Endothelial cell of umbilical vein (primary cell): ENCODE measurements at places on chromosomes 12 and 14.

GRCh38 chr12:90729736-90730135 lies 225.2 kb downstream of the CCER1 start:
- H3K4me3 ChIP-seq: no peak overlapping the region
- H3K36me3 ChIP-seq: no peaks in the 10 kb centered on the region
- H3K4me1 ChIP-seq: no peaks in the 10 kb centered on the region
- no peak overlapping the region for H3K27ac ChIP-seq
- H3K27me3 ChIP-seq: no peaks in the 10 kb centered on the region

DNA sequence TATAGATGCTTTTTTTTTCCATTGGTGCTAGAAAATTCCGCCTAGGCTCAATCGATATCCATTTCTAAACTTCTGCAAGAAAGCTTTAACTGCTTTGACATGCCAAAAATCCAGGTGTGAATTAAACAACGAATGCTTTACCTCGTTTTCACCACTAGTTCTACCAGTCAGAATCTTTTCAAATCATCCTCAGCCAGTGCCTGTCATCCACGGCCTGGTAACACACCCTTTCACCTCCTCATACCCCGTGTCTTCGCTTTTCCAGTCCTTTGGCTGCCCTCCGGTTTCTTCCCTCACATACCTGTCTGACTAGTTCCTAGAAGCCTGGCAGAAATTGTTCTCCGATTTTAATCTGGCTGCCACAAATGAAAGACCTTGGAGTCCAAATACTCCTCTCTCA lies 1.4 kb upstream of the PHC1 start:
- no peaks in the 10 kb centered on the region for H3K36me3 ChIP-seq
- H3K4me1 ChIP-seq: peaks cover 18% of the 10 kb centered on the region
- H3K27ac ChIP-seq: no peak overlapping the region
- no peaks in the 10 kb centered on the region for H3K27me3 ChIP-seq

DNA sequence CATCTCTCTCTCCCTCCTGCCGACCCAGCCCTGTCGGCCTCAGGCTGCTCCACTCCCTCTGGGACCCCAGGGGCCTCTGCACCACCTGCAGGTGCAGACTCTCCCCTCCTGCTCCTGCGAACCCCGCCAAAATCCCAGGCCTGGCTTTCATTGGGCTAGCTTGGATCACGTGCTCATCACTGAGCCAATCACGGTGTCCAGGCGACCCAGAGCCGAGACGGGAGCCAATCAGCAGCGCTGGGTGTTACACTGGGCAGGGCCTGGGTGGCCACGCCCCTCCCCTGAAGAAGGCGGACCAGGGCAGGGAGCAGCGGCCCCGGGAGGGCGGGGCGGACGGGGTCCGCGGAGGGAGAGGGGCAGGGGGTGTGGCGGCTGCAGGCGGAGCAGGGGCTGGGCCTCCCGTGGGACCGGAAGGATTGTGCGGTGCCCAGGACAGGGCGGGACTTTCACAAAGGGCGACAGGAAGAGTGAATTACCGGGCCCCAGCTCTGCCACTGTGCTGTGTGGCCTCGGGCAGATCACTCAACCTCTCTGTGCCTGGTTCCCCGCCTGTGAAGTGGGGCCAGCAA lies 66.6 kb upstream of the FBRSL1 start:
- DNase-seq: no peak
- no peak overlapping the region for H3K27ac ChIP-seq
- no peaks in the 10 kb centered on the region for H3K36me3 ChIP-seq
- H3K4me1 ChIP-seq: no peaks in the 10 kb centered on the region

- H3K4me1 ChIP-seq: peaks cover 7% of the 10 kb centered on the region
- DNase-seq: no peak
- H3K36me3 ChIP-seq: no peaks in the 10 kb centered on the region
- H3K27me3 ChIP-seq: no peaks in the 10 kb centered on the region
Measured at GRCh38 chr12:89215196-89215595, 137.1 kb downstream of the DUSP6 start.

DNA sequence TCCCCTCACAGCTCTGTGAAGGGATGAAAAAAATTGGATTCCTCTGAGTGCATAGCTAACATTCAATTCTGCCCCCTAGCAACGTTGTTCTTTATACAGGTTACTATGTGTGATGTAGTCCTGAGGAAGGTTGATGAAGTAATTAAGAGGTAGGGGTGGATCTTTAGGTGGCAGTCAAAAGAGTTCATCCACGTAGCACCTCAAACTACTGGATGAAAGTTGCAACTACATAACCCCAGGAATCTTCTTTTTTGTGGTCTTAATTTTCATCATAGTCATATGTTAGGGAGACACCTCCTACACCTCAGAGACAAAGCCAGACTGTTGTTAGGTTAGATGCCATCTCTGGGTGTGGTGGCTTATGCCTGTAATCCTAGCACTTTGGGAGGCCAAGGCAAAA lies 10.2 kb upstream of the NFE2 start:
- no peak for DNase-seq
- H3K36me3 ChIP-seq: no peaks in the 10 kb centered on the region
- no peaks in the 10 kb centered on the region for H3K4me1 ChIP-seq
- no peak overlapping the region for H3K4me3 ChIP-seq
- peaks cover 2% of the 10 kb centered on the region for H3K27me3 ChIP-seq

- H3K36me3 ChIP-seq: no peaks in the 10 kb centered on the region
- H3K4me3 ChIP-seq: no peak overlapping the region
- H3K4me1 ChIP-seq: no peaks in the 10 kb centered on the region
- no peaks in the 10 kb centered on the region for H3K27me3 ChIP-seq
Measured at GRCh38 chr12:115660211-115660805, 617.2 kb downstream of the MED13L start.

DNA sequence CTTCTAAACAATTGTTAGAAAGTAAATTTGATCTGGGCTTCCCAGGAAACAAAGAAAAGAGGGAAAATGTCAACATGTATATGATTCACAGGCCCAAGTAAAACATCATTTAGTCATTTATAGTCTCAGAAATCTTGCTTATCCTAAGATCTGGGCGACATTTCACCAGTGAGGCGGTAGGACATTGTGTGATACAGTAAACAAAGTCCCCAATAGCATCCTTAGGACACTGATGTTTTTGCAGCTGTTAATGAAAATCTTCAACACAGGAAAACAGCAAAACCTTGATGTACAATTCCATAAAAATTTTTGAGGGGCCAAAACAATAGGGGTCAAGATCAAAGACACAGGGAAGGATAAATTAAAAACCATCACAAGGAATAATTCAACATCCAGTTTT lies 20.2 kb downstream of the LMO3 start:
- no peak overlapping the region for H3K27ac ChIP-seq
- no peaks in the 10 kb centered on the region for H3K36me3 ChIP-seq
- no peaks in the 10 kb centered on the region for H3K4me1 ChIP-seq
- no peak for DNase-seq
- no peak overlapping the region for H3K4me3 ChIP-seq

DNA sequence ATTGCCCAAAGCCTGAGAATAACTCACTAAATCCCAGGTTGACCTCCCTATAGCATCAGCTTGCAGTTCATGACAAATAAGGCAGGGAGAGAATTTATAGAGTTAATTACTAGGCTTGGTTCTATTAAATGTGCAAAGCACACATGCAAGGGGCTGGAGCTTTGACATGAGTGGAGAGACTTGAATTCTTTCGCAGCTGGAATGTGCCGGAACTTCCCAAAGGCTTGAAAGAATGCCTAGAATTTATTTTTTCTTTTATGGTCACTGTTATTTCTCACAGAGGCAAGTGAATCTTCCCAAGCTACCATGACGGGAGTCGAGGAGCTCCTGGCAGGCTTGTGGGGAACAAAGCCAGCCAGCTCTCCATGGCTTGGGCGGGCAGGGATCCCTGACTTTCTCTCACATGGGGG lies 95.5 kb upstream of the USP44 start:
- H3K4me3 ChIP-seq: no peak overlapping the region
- H3K4me1 ChIP-seq: no peaks in the 10 kb centered on the region
- H3K36me3 ChIP-seq: no peaks in the 10 kb centered on the region
- no peak overlapping the region for H3K27ac ChIP-seq
- DNase-seq: peak; percentile 56

DNA sequence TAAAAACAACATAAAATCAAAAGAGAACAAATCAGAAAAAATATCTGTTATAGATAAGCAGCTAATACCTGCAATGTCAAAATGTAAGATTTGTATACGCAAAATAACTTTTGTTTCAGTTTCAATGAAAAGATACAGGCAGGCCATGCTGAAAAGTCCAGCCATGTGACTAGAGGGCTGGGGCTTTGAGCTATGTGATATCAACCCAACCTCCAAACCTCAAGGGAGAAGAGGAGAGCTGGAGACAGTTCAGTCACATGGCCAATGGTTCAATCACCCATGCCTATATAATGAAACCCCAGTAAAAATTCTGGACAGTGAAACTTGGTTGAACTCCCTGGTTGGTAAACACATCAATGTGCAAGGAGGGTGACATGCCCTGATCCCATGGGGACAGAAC lies 5.3 kb downstream of the COX16 start:
- DNase-seq: no peak
- no peaks in the 10 kb centered on the region for H3K27me3 ChIP-seq
- H3K36me3 ChIP-seq: no peaks in the 10 kb centered on the region
- H3K27ac ChIP-seq: no peak overlapping the region
- H3K4me3 ChIP-seq: no peak overlapping the region

GRCh38 chr12:94817695-94818075 lies 167.3 kb upstream of the TMCC3 start:
- H3K4me1 ChIP-seq: no peaks in the 10 kb centered on the region
- no peak overlapping the region for H3K27ac ChIP-seq
- no peak for DNase-seq
- no peaks in the 10 kb centered on the region for H3K36me3 ChIP-seq
- H3K4me3 ChIP-seq: no peak overlapping the region

GRCh38 chr14:84814391-84814790 lies 715.6 kb upstream of the FLRT2 start:
- H3K27me3 ChIP-seq: no peaks in the 10 kb centered on the region
- no peak overlapping the region for H3K4me3 ChIP-seq
- no peak overlapping the region for H3K27ac ChIP-seq
- H3K36me3 ChIP-seq: no peaks in the 10 kb centered on the region

DNA sequence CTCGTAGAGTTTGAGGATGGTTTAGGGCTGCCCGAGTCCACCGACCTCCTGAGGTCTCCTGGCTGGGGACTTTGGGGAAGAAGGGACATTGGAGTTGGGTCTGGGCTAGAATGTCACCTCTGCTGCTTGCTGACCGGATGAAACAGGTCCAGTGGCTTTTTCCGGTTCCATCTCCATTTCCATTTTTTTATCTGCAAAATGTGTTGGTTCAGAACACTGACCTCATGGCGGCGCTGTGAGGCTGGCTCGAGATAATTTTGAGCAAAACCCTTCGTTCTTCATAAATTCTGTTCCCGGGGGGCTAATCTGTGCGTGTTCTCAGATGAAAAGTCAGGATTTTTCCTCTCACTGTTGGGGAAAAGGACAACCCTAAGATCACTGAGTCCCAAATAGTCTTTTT lies 11.7 kb upstream of the MYL2 start:
- H3K27me3 ChIP-seq: no peaks in the 10 kb centered on the region
- no peaks in the 10 kb centered on the region for H3K36me3 ChIP-seq
- no peak overlapping the region for H3K4me3 ChIP-seq

DNA sequence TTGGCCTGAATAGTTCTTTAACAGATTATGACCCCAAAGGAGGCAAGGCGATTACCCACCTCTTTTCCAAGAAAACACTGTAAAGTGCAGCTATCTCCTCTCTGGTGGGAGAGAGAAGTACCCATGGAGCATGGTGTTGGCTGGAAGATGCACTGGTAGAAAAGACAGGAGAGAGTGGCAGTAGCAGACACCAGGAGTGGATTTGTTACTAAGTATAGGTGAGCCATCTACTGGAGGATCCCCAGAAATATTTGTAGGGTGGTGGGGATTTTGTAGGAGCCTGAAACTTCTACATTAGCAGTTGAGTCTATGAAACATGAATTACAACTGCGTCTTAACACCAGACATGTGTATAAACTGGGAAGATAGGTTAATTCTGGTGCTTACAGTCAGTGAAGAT lies 148.0 kb downstream of the SLC38A4 start:
- no peak overlapping the region for H3K4me3 ChIP-seq
- DNase-seq: peak; percentile 41
- no peaks in the 10 kb centered on the region for H3K4me1 ChIP-seq

DNA sequence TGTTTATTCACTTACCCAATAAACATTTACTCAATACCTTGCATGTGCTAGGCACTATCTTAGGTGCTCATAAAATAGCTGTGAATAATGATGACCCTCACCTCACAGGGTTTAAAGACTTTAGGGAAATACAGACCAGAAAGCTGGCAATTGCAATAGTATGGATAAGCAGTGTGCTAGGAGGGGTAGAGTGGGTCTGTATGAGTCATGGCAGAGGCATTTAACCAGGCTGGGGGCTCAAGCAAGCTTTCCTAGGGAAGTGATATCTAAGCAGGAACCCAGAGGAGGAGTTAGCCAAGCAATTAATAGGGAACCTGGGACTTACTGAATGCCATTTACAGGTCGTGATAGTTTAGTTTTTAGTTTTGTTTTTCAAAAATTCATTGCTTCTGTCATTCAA lies 123.9 kb upstream of the CCDC198 start:
- H3K4me3 ChIP-seq: no peak overlapping the region
- no peak for DNase-seq
- no peaks in the 10 kb centered on the region for H3K4me1 ChIP-seq
- H3K36me3 ChIP-seq: no peaks in the 10 kb centered on the region

GRCh38 chr12:1814266-1814665 lies 6.1 kb upstream of the LRTM2 start:
- no peak for DNase-seq
- H3K27ac ChIP-seq: no peak overlapping the region
- H3K36me3 ChIP-seq: no peaks in the 10 kb centered on the region
- no peak overlapping the region for H3K4me3 ChIP-seq

DNA sequence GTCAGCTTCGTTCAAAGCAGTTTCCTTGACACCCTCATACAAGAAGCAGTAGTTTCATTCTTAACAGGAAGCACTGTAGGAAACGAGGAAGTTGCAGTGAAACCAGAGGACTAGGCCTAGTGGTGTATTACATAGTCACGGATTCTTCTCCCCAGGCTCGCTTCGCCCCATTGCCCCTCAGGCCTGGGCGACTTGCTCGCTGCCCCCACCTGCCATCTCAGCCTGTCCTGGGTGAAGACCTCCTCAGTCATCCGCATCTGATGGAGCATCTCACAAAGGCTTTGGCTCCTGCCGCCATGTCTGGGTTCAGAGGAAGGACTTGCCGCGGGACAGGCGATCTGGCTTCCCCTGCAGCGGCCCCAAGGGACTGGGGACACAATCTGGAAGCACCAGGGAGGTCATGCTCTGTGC lies 93.5 kb downstream of the LMNTD1 start:
- no peak for DNase-seq
- H3K4me1 ChIP-seq: peaks cover 19% of the 10 kb centered on the region
- H3K27me3 ChIP-seq: no peaks in the 10 kb centered on the region
- H3K27ac ChIP-seq: no peak overlapping the region
- no peak overlapping the region for H3K4me3 ChIP-seq
- no peaks in the 10 kb centered on the region for H3K36me3 ChIP-seq

- H3K4me1 ChIP-seq: peaks cover 3% of the 10 kb centered on the region
- H3K27me3 ChIP-seq: peaks cover 5% of the 10 kb centered on the region
- DNase-seq: no peak
- no peak overlapping the region for H3K27ac ChIP-seq
- no peaks in the 10 kb centered on the region for H3K36me3 ChIP-seq
- no peak overlapping the region for H3K4me3 ChIP-seq
Measured at GRCh38 chr14:21093018-21093417, 5.4 kb downstream of the ZNF219 start.

- no peaks in the 10 kb centered on the region for H3K4me1 ChIP-seq
- H3K27ac ChIP-seq: no peak overlapping the region
- no peak for DNase-seq
Measured at GRCh38 chr12:48219631-48220030, 16.5 kb upstream of the OR10AD1 start.

GRCh38 chr12:88952562-88952942 lies 372.3 kb upstream of the KITLG start:
- peak; percentile 82 for DNase-seq
- no peak overlapping the region for H3K27ac ChIP-seq
- no peak overlapping the region for H3K4me3 ChIP-seq
- H3K27me3 ChIP-seq: no peaks in the 10 kb centered on the region
